Motor neuron (in vitro differentiated cells): ENCODE measurements at places on chromosomes 1 and 21. TPM values are rescaled to one million over a fixed set of nuclear protein-coding genes. Genes with fewer than 3 reads are reported as not detected.

TFF3 gene
- 105 and 143 TPM in 2 replicates for total RNA-seq

CSF3R gene
- total RNA-seq = 3.5 and 4.0 TPM in 2 replicates

F13B gene
- total RNA-seq = not detected in 2 replicates

AKR7A3 gene
- 0.67 and 0.93 TPM in 2 replicates for total RNA-seq

FCRL2 gene
- total RNA-seq = not detected in 2 replicates

LCE1A gene
- not detected in 2 replicates for total RNA-seq

OR14C36 gene
- not detected in 2 replicates for total RNA-seq

CRYZL1 gene
- 48.7 and 57.8 TPM in 2 replicates for total RNA-seq

NCF2 gene
- 0.32 and 0.38 TPM in 2 replicates for total RNA-seq

ZNF593OS gene
- total RNA-seq = 5.7 and 6.0 TPM in 2 replicates

TNFRSF4 gene
- 0.38 and 0.49 TPM in 2 replicates for total RNA-seq
